ENCODE measurements at places on chromosomes 6 and 20.

DNA sequence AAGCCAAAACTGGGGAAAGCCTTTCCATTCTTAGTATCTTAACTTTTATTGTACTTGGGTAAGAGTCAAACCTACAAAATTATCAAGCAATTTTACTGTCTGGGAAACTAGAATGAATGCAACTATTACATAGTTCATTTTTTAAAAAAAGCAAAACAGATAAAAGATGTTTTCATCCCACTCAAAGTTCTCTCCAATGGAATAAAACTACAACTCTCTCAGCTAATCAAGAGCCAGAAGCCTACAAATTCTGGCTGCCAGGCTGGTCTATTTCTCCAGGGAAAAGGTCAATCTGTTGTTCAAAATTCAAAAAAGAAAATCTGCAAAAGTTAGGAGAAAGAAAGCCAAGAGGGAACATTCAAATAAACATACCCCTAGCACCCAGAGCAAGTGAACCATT, 56.2 kb downstream of the COL12A1 start:
- DNase-seq: no peak

GRCh38 chr6:127276331-127276730, 9.7 kb downstream of the RNF146 start:
- DNase-seq: no peak

- no peak for DNase-seq
Observed at GRCh38 chr6:11096109-11096508, 2.5 kb downstream of the SMIM13 start.

- DNase-seq: no peak
Observed at GRCh38 chr6:108118810-108119768, 44.5 kb upstream of the OSTM1 start.

All from stimulated activated CD8-positive, alpha-beta memory T cell treated with anti-CD3 and anti-CD28 coated beads, Interleukin-4, amount 100 ng/mL, for 4 hours (primary cell).